GM12865 (cell line): ENCODE measurements at places on chromosomes 2 and 18.

DNA sequence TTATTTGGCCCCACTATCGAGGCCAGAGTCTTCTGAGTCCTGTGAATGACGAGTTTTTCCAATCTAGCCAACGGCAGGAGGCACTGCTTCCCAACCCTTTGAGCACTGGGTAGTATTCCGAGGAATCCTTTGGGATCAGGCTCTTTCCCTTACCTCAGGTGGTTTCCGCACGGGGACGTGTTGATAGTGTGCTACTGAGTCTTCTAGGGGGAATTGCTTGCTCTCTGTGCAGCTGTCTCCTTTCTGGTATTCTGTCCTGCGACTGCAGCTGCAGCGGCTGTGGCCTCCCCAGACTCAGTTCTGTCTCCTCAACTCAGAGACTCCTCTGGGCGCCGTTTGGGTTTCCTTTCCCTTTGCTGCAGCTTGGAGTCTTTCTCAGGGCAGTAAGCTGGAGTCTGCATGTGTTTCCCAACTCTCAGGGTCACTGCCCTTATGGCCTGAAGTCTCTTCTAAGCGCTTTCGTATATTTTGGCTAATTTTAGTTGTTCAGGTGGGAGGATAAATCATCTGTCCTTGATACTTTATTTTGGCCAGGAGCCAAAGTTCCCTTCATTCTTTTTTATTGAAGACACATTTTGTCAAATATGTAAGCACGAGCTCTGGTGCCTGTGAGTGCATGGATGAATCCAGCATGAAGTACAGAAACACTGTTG, 118.4 kb downstream of the MAP4K4 start:
- no peak for DNase-seq

DNA sequence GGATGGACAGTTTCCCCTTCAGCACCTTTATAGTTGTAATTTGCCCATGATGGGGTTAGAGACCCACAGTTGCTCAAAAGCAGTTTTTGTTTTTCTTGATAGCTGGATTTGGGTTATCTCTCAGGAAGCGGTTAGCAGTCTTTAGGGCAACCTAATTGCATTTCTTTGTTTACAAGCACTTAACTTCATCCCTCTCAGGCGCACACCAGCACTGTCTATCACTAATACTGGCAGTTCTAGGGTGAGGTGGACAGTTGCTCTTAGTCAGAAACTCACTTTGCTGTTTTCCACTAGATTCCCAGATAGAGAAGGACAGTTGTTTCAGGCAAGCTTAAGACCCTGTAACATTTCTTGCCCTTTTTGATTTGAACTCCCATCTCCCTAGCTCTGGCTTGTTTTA, 146.0 kb downstream of the AGAP1 start:
- DNase-seq: no peak

- DNase-seq: no peak
These were observed 758.0 kb upstream of the ZEB2 start for GRCh38 chr2:145277922-145278321.

GRCh38 chr18:79013869-79014268, 34.3 kb downstream of the SALL3 start:
- DNase-seq: no peak

DNA sequence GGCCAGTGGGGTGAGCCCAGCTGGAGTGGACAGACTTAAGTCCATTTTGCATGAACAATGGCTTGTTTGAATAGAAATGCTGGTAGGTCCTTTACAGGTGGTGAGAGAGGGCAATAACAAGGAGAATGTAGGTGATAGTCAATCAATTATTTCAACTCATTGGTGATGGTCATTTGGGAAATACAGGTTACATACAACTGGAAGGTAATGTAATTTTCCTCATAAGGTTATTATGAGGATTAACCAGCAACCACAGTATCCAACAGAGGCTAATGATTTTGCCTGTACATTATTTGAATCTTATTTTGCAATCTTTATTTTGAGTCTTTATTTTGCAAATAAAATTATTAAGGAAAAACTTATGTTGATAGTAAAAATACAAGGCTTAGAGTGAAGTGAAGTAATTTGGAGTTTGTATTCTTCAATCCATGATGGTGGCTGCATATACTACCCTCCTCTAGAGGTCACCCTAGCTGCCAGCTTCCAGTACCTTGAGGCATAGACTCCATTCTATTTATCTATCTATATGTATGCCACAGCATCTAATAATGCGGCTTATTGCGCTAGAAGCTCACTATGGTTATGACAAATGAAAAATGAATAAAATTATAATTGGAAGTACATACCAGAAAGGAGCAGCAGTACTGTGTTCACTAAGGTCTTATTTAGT, 20.5 kb upstream of the HNMT start:
- DNase-seq: no peak

DNA sequence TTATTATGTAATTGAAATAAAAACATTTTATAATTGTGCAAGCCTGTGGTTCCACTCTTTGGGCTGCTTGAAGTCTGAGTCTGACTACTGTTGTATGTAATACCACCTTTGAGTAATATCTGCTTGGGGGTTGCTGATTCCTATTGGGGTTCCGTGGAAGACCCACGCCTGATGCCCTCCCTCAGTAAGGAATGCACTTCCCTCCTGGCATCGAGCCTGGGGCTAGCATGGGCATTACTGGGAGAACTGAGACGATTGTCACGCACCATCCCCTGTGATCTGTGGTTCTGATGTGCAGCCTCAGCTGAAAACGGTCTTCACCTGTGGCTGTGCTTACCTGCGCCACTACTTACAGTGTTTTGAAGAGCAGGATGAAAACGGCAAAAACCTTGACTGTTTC, 32.7 kb upstream of the RBM44 start:
- DNase-seq: no peak

- DNase-seq: no peak
These were observed 401.2 kb downstream of the PTH2R start for GRCh38 chr2:208807756-208808155.

DNA sequence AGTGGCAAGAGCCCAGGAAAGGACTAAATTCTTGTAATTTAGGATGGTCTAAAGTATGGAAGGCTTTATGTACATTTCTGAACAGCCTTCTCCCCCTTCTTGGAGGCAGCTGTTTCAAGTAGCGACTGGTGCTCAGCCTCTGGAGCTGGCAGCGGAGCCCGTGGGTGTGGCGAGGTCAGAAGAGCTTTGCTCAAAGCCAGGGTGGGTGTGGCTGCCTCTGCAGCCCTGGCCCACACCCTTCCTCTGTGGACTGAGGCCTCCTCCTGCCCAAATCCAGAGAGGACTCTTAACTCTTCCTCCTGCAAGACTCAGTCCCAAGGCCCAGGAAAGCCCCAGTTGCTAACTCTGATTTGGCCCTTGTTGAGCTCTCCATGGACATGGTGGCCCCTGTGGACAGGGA, 202.1 kb upstream of the REV1 start:
- no peak for DNase-seq

- DNase-seq: no peak
These were observed 4.1 kb upstream of the LOXHD1 start for GRCh38 chr18:46660957-46661749.

- no peak for DNase-seq
These were observed 65.4 kb upstream of the ASAP2 start for GRCh38 chr2:9141091-9141667.

GRCh38 chr2:167114018-167114417, 225.7 kb downstream of the XIRP2 start:
- no peak for DNase-seq

GRCh38 chr2:153047220-153047619, 328.8 kb downstream of the ARL6IP6 start:
- DNase-seq: no peak

- DNase-seq: no peak
These were observed 23.0 kb downstream of the SCN1A start for GRCh38 chr2:166104773-166105172.

DNA sequence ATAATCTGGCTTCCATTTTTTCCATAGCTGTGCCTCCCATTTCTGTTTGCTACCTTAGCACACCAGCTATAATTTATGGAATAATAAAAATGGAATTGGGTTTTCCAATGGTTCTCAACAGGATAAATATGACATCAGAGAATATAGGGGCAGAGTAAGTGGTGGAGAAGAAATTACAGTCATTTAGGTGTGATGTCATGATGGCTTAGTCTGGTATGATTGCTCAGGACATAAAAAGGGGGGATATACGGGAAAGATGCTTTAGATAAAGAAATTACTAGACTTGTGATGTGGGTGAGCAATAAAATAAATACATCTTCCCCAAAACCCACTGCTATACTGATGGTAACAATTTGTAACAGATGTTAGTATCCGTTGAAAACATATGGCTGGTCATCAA, 21.6 kb upstream of the KIF5C start:
- DNase-seq: no peak

- DNase-seq: peak; percentile 62
These were observed 43.2 kb downstream of the SP140 start for GRCh38 chr2:230268606-230269243.

DNA sequence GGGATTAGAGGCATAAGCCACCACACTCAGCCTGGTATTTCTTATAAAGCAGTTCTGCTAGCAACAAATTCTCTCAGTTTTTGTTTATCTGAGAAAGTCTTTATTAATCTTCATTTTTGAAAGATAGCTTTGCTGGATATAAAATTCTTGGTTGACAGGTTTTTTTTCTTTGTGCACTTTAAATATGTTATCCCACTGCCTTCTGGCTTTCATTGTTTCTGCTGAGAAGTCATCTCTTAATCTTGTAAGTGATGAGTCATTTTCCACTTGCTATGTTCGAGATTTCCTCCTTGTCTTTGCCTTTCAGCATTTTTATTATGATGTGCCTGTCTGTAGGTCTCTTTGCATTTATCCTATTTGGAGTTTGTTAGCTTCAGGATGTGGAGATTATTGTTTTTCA, 5.9 kb upstream of the ELAC1 start:
- no peak for DNase-seq

GRCh38 chr18:72233106-72233505, 311.0 kb downstream of the CBLN2 start:
- DNase-seq: no peak

DNA sequence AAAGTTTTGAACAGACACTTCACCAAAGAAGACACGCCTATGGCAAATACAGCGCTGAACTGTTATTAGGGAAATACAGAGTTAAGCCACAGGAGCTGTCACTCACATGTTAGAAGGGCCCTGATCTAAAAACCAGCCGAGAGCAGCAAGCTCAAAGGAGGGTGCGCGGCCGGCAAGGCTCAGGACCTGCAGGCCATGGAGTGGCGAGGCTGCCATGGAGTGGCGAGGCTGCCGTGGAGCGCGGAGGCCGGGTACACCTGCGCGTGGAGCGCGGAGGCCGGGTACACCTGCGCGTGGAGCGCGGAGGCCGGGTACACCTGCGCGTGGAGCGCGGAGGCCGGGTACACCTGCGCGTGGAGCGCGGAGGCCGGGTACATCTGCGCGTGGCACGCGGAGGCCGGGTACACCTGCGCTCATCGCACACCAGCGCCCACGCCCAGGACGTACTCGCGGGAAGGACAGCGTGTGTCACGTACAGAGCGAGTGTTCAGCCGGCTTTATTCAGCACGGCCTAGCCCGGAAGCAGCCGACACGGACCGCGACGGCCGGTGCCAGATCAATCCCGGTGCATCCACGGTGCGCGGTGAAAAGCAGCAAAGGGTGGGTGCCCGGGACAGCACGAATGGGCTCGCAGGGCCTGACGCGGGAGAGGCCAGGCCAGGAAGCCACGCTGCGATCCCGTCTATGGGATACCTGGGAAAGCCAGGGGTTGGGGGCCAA, 68.8 kb downstream of the SLC66A2 start:
- DNase-seq: no peak

DNA sequence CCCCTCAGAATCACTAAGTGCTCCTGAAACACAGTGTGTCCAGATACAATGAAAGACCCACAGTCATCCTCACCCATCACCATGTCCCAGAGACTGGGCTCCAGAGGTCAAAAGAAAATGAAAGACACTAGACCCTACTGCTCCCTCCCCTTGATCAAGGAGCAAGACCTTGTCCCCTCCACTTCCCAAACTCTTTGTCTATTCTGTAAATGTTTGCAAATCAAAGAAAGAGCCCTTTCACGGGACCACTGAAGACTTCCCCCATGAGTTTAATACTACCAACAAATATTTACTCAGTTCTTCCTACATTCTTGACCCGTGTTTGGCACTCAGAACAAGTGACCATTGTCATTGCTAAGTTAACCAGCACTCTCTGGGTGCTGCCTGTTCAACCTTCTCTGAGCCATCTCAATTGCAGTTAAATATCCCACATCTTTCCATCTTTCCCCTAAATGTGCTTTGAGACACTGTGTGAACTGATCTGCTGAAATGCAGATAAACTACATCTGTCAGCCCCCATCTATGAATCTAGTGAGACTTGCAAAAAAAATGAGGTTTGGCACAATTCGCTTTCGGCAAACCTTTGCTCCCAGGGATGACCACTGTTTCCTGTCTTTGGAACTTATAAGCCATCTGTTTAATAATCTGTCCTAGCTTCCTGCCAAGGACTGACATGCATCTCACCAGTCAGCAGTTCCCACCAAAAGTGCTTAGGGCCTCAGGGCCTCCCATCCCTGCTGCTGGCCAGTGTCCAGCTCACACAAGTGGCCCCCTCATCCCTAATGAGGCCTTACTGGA, 170.3 kb downstream of the GFPT1 start:
- DNase-seq: no peak

DNA sequence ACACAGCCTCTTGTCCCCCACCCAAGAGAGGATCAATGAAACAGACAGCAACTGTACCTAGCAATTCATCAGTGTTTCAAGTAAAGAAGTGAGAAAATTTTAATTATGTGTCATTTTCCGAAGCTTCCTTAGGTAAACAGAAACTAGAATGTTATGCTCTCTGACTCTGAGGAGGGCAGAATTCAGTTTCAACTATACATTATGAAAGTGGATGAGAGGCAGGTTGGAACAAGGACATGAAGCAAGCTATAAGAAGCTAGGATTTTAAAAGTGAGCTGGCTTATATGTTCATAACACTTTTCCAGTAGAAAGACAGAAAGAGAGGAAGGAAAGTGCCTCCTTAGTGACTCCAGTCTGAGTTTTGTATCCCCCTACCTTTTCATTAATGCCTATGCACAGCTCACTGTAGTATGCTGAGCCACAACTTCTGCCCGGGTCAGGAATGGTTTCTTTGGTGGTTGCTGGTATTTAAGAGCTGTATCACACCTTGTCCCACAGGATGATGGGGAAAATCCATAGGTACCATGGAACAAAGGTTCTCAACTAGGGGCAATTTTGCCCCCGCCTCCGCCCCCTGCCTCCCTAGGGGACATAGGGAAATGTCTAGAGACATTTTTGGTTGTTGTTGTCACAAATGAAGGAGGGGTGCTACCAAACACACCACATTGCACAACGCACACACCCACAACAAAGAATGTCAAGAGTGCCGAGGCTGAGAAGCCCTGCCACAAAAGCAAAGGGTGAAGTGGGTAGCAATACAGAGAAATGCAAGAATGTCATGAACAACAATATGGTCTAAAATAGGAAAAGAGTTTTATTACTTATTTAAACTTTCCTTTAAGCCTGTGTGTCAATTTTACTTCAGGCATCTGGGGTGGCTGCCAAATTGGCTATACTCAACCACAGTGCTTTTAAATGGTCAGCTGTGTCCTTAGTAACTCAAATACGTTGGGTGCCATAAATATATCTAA, 161.0 kb upstream of the ZFP36L2 start:
- peak; percentile 89 for DNase-seq

- DNase-seq: no peak
These were observed 437.5 kb upstream of the NXPH2 start for GRCh38 chr2:139217641-139218040.
